ENCODE measurements at places on chromosomes 6 and 20.

DNA sequence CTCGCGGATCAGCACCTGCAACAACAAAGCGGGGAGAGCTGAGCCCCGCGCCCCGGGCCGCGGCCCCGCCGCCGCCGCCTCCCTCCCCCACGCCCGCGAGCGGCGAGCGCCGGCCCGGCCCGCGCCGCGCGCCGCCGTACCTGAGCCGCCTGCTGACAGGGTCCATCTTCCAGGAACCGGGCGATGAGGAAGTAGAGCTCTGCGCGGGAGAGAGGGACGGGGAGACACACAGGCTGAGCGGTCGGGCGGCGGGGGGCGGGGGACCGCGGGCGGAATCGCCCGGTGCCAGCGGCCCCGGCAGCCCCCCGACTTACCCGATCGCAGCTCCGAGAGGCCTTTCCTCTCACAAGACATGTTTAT is 359 bp downstream of the PHIP start:
- DNase-seq = peak; percentile 40

GRCh38 chr6:157020881-157021343 is 243.7 kb downstream of the ARID1B start:
- DNase-seq = peak; percentile 59

DNA sequence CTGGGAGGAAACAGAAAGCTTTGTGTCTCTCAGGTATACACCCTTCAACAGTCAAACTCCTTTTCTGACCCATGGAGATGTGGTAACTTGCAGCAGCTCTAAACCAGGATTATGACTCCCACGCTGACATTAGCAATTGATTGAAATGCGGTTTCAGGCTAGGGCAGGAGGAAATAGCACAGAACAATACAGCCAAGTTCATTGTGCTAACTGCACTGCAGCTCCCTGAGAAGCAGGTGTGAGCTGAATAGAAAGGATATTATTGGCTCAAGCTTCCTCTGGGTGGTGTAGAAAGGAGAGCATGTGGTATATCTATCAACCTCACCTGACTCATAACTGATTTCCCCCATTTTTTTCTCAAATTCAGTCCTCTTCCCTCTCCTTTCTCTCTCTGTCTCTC is 612.3 kb upstream of the BTBD3 start:
- no peak for DNase-seq

DNA sequence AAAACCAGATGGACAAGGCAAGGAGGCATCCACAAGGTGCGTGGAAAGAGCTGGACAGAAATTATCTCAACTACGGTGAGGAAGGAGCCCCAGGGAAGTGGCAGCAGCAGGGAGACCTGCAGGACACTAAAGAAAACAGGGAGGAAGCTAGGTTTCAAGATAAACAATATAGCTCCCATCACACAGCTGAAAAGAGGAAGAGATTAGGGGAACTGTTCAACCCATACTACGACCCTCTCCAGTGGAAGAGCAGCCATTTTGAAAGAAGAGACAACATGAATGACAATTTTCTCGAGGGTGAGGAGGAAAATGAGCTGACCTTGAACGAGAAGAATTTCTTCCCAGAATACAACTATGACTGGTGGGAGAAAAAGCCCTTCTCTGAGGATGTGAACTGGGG is 26.8 kb downstream of the TRMT6 start:
- no peak for DNase-seq
